ENCODE measurements at places on chromosomes 7 and 10.

- DNase-seq = peak; percentile 20
Observed at GRCh38 chr7:99955247-99955646, 20.6 kb downstream of the AZGP1 start.

- DNase-seq = no peak
Observed at GRCh38 chr10:115278294-115278693, 185.1 kb downstream of the ATRNL1 start.

DNA sequence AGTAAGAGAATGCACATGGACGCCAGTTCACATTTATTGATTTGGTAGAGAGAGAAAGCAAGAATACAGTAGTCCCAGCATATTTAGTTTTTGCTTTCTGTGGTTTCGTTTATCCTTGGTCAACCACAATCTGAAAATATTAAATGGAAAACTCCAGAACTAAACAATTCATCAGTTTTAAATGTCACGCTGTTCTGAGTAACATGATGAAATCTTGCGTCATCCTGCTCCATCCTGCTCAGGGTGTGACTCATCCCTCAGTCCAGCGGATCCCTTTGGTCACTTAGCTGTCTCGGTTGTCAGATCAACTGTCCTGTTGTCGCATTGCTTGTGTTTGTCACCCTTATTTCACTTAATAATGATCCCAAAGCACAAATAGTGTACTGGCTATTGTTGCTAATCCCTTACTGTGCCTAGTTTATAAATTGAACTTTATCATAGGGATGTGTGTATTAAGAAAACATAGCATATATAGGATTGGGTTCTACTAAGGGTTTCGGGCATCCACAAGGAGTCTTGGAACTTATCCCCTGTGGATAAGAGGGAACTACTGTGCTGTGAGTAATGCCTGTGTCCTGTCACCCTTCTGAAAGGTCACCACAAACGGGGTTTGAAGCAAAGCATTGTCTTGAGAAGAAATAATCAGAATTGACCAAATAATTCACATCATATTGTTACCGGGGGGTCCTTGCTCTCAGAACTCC, 73.6 kb downstream of the OTUD1 start:
- DNase-seq = peak; percentile 64

- no peak for DNase-seq
Observed at GRCh38 chr7:44215531-44215930, 14.8 kb downstream of the YKT6 start.

DNA sequence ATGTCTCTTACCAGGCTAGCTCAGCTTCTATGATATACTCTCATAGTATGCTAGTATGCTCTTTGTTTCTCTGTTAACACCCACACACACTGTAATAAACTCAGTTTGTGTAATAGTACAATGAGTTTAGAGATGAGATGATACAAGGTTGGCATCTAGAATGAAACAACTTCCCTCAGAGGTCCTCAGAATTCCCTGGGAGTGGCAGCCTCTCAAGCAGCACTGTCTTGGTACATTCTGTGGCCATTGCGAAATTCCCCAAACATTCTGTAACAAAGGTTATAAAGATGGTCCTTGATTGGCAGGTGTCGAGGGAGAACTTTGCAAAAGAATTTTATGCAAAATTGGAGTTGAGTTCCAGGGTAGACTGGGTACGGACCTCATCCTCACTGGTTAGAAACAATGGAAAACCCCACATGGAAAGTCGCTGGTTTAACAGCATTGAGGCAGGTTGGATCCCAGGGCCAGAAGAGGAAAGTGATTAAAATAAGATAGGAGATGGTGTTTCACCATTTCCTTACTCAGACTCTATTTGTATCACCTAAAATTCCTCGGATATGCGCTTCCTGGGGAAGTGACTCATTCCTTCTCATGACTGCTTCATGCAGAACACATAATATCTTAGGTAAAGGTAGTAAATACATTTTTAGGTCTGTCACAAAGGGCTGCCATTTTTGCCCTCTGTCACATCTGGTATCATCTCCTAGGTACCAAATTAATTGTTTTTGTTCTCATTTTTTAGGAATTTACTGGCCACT, 657.8 kb downstream of the SORCS1 start:
- DNase-seq = no peak

DNA sequence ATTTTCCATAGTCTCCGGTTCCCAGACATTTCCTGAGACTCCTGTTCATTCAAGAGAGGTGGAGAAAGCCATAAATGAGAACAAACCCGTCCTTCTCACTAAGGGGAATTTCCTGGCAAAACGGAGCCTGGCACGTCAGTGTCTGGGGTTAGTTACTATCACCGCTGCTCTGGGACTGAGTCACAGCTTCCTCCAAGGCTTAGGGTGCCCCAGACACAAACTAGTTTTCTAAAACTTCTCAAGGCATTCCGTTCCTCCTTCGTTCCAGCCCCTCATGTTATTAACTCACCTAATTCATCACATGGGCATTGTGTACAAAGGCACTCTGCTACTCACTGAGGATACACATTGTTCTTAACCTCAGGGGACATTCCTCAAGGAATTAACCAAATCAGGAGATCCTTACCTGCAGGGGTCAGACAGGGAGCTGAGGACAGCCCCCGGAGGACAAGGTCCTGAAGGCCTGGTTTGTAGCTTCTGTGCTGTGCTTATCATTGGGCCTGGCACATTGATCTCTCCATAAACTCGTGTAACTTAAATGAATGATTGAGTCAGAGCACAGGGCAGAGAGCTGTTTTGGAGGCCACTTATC, 103.0 kb upstream of the KLF6 start:
- peak; percentile 89 for DNase-seq
